ENCODE measurements at places on chromosomes 5 and 9.

GRCh38 chr9:96493757-96494156, 43.8 kb downstream of the HABP4 start:
- no peak for DNase-seq

- no peak for DNase-seq
Measured at GRCh38 chr5:122077366-122078115, 518 bp downstream of the LOX start.

DNA sequence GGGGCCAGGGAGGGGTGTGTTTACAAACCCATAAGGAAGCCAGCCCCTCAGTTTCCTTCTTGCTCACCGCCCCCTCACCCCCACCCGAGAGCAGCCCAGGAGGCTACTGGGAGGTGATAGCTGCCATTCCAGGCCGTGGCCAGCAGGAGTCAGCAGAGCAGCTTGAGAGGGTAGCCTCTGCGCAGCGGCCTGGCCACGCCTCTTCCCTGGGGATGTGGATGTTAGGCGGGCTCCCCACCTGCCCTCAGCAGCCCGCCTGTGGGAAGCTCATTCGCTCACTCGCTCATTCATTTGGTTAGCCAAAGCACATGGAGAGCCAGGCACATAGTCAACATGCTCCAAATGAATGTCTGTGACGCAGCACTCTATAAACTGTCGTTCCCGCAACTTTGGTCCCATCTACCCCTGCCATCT, 6.1 kb upstream of the DPM2 start:
- DNase-seq, result no peak

GRCh38 chr5:35016174-35017051, 31.3 kb downstream of the AGXT2 start:
- DNase-seq, result no peak

DNA sequence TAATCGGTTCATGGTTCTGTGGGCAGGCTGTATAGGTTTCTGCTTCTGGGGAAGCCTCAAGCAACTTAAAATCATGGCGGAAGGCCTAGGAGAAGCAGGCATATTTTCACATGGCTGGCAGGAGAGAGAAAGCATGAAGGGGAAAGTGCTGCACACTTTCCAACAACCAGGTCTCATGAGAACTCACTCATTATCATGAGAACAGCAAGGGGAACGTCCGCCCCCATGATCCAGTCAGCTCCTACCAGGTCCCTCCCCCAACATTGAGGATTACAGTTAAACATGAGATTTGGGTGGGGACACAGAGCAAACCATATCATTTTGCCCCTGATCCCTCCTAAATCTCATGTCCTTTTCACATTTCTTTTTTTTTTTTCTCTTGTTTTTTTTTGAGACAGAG, 82.1 kb downstream of the EHMT1 start:
- DNase-seq, result no peak

DNA sequence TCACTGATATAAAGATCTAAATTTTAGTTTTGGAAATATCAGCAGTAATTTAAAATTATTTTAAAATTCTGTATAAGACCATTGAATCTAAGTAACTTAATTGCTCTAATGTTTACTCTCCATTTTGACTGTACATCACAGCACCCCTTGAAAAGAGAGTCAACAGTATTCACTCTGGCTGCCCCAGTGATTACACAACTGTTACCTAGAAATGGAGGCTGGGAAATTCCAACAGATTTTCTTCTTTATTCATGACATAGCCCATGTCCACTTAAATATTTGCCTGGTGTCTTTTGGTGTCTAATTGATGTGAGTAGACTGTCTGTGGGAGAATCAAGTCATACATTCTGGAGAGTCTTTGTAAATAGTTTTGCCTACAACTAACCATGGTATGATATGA, 301.8 kb upstream of the CDH6 start:
- no peak for DNase-seq

DNA sequence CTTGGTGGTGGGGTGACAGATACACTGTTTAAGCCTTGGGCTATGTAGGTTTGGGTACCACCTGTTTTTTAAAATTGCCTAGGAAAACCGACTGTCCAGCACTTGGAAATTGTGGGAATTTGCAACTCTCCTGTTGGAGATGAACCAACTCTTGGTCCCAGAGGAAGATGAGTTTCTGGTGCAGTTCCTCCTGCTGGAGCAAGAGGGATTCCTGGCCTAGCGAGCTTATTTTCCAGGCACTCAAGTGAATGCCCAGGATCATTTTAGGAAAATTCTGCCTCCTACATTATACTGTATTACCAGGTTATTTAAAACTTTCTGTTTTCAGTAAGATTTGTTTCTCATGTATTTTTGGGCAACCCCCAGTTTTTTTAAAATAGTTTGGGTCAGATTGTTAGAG, 33.7 kb downstream of the AP3S1 start:
- DNase-seq, result no peak

GRCh38 chr9:34686231-34686630, 4.8 kb downstream of the CCL19 start:
- no peak for DNase-seq

DNA sequence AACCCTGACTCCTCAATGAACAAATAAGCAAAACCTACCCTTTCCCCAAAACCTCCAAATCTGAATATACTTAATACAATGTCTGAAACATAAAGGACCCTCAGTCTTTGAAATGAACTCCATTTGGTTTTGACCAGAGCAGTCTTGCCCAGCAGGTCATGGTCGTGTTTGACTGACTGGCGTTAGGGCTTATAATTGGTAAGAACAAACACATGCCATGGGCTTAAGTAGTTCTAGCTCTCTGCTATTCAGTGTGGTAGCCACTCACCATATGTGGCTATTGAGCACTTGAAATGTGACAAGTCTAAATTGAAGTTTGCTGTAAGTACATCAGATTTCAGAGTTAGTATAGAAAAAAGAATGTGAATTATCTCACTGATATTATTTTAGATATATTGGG, 42.1 kb downstream of the LRRTM2 start:
- DNase-seq, result no peak

- no peak for DNase-seq
Measured at GRCh38 chr5:56807679-56808078, 7.7 kb upstream of the MAP3K1 start.

DNA sequence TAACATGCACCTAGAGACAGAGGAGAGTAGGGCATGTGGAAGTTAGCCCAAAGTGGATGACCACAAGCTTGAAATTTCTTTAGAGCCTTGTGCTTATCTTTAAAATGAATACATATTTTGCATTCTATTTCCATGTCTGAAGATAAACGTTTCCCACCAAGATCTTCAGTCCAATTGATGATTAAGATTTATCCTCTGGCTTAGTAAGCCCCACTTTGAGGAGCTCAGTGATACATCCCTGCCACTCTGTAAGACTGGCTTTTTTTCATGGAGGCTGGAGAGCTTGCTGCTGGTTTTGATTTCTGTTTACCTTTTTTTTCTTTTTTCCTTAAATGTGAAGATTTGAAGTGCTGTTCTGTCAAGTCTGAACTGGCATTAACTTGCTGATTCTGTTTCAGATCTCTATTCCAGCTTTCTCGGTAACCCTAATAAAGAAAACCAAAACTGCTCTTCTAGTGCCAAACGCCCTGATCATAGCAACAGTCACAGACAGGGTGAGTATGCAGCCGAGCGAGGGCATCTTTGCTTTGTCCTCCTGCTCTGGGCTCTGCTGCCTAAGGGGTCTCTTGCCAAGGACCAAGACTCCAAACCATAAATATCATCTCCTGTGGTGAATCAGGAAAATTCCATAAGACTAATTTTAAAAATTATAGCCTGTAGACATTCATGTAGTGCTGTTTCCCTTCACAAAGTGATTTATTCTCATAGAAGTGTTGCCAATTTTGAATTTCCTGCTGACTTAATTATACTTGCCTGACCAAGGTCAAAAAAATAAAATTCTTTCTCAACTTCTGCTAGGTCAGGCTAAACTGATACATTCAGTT, 54.3 kb downstream of the GRAMD2B start:
- no peak for DNase-seq

DNA sequence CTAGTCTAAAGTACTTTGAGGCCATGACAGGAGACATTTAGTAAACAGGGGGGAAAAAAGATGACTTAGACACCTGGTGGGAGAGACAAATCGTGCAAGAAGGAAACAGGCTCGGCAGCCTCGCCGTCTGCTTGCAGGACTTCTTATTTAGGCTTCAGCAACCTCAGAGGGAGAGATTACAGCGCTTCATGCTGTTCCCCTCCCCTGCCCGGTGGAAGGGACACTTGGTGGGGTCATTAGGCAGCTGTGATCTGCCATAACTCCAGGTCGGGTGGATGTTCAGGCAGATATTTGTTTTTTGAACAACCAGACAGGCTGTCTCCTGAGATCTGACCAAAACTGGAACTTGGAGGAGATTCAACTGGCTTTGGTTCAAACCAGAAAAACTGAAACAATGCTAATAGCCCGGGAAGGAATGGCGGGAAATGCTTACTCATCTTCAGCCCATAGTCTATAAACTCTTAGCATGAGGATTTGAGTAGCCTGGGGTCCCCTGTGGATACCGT, 38.1 kb upstream of the CD180 start:
- DNase-seq, result no peak

DNA sequence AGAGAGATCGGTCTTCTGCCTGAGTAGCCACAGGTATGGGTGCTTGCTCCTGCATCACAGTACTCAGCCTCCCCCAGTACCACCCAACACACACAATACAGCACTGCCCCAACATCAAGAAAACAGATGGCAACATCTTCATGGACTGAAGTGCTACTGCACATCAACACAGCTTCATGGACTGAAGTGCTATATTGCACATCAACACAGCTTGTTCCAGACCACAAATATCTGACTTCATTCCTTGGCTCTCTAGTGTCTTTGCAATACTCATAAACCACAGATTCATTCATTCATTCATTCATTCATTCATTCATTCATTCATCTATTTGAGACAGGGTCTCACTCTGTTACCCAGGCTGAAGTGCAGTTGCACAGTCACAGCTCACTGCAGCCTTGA, 31.1 kb upstream of the PCA3 start:
- DNase-seq, result no peak

GRCh38 chr5:72369711-72370110, 49.5 kb downstream of the PTCD2 start:
- DNase-seq, result no peak

DNA sequence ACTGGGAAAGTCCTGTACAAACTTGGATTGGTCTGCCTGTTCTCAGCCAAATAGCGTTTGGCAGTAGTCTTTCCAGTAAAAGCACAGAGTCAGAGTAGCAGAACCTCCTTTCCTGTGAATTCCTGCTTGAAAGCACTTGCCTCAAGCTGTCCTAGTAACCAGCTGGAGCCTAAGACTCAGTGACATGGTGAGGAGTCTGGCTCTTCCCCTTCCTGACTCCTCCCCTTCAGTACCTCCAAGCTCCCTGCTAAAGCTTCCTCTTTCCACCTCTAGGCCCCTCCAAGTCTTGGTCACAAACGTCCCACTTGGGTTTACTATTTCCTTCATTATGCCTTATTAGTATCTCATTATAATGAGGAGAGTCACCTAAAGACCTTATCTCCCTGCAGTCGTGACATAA, 21.4 kb upstream of the FAM81B start:
- DNase-seq, result no peak

DNA sequence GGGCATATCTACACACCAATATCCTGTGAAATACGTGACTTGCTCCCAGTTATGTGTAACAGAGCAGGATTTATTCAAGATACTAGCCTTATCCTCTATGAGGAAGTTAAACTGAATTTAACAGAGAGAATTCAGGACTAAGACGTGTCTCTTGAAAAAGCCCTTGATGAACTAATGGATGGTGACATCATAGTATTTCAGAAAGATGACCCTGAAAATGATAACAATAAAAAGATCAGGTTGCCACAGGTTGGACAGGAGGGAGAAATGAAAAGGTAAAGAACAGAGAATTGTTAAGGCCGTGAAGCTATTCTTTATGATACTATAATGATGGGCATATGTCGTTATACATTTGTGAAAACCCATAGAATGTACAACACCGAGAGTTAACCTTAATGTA, 56.2 kb upstream of the EFNA5 start:
- no peak for DNase-seq

GRCh38 chr5:172424111-172424490, 30.2 kb downstream of the SH3PXD2B start:
- DNase-seq, result no peak

DNA sequence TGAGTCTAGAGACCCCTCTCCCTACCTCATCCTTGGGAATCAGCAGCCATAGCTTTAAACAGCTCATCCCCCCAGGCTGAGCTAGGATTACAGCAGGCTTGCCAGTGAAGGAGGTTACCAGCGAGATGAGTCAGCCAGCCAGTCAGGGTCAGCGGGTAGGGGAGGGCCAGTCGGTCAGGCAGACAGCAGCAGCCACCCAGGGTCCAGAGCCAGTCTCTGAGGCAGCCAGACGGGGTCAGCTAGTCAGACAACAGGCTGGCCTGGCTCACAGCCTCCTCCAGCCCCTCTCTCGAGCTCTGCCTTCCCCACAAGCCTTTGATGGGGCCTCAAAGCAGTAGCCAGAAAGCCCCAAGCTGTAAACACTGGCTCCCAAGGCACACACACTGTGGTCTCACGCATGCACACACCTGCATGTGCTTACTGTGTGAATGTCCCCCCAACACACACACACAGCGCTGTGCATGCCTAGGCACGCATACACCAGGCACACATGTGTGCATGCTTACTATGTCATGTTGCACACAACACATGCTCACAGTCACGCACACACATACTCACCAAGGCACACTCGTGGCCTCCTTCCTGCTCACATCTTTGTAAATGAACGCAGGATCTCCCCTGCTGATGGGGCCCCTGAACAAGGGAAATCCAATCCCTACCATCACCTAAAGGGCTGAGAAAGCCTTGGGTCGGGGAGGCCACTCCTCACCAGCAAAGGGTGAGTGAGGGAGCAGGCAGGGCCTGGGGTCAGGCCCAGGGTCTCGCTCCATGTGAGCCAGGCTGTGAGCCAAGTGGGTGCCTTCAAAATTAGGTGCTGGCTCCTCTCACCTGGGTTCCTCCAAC, 28.2 kb upstream of the CPLX2 start:
- DNase-seq, result peak; percentile 39

GRCh38 chr9:77679661-77680368, 31.7 kb upstream of the GNA14 start:
- no peak for DNase-seq

GRCh38 chr5:113302120-113302519, 132.7 kb downstream of the TSSK1B start:
- DNase-seq, result no peak

DNA sequence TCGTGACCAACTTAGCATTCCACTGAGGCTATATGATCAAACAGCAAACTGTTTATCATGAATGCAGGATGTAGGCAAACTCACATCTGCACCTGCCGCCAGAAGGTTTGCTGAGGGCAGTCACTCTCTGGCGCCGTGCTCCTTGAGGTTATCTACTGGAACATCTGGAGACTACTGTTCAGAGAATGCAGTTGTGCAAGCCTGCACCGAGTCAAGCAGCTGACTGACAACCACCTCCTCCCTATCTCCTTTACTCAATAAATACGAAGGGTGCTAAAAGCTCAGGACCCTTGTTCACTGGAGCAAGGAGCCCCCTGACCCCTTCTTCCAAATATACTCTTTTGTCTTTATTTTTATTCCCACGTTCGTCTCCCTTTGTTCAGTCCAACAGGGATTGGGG, 27.1 kb downstream of the CCDC125 start:
- DNase-seq, result no peak

- no peak for DNase-seq
Measured at GRCh38 chr9:32968101-32969011, 33.1 kb downstream of the APTX start.

- no peak for DNase-seq
Measured at GRCh38 chr5:167940911-167941310, 350.5 kb upstream of the WWC1 start.

GRCh38 chr5:148665431-148665830, 11.1 kb upstream of the HTR4 start:
- DNase-seq, result no peak

All from kidney epithelial cell (primary cell).